ENCODE measurements at places on chromosomes 11 and 22. TPM values are rescaled to one million over a fixed set of nuclear protein-coding genes. Genes with fewer than 3 reads are reported as not detected.
A peak's percentile ranks its signal among the peaks of the same experiment; 100 is the strongest.

The E2F8 gene
- 0.16 TPM for total RNA-seq

The FGF19 gene
- total RNA-seq = not detected

The ABTB2 gene
- 1.8 TPM for total RNA-seq

The OR8D1 gene
- total RNA-seq = not detected

DNA sequence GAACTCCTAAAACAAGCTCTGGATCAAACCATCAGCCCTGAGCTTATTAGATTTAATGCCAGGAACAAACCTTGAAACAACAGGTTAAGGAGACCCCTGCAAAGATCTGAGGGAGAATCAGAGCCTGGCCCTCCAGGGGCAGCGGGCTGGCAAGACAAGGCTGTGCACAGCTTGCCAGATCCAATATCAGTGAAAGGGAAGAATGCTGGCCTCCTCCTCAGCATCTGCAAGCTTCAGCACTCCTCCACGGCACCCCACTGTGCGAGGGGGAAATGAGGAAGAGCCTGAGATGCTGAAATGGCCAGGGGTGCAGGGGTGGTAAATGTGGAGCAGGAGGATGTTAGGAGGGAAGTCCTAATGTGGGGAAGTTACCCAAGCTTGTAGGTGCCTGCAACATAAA is 167.0 kb downstream of the TENM4 start:
- H3K4me3 ChIP-seq = no peak overlapping the region
- no peaks in the 10 kb centered on the region for H3K36me3 ChIP-seq
- no peak overlapping the region for H3K27ac ChIP-seq
- H3K27me3 ChIP-seq = no peaks in the 10 kb centered on the region
- peaks cover 17% of the 10 kb centered on the region for H3K4me1 ChIP-seq

DNA sequence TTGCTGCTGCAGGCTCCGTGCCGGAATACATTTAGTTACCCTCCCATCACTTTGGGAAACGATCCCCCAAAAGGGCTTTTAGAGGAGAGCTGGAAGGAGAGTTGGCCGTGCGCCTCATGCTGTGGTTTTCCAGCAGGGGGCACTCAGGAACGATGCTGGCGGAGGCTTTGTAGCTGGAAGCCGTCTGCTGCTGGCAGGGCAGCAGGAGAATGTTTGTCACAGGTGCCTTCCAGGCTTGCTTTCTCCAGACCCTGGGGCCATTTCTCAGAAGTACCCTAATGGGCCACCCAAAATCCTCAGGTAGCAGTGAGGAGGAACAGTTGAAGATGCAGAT is 30.0 kb upstream of the CABP7 start:
- H3K4me1 ChIP-seq = peaks cover 13% of the 10 kb centered on the region
- no peaks in the 10 kb centered on the region for H3K27me3 ChIP-seq
- peaks cover 38% of the 10 kb centered on the region for H3K36me3 ChIP-seq
- no peak for DNase-seq
- H3K4me3 ChIP-seq = no peak overlapping the region
- no peak overlapping the region for H3K27ac ChIP-seq

DNA sequence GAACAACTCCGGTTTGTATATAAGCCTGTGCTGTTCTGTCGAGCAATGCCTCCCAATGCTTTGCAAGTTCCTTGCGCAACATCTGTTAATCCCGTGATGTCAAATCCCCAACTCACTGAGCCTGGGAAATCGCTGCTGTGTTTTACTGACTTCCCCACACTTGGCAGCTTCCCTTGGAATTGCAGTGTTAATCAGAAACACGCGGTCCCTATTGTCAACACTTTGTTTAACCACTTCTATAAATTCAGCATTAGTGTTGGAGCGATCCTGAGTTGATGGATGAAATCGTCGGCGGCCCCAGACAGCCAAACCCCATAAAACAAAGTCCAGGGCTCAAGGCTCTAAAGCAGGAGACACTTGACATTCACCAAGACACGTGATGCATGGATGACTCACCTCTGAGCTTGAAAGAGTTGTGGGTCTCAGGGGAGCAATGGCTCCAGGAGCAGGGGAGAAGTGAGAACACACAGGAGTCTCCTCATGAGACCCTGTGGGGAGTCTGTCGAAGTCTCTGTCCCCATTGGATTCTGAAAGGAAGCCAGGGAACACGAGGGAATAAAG is 555.3 kb downstream of the MIAT start:
- no peaks in the 10 kb centered on the region for H3K27me3 ChIP-seq
- DNase-seq = peak; percentile 97
- H3K4me3 ChIP-seq = no peak overlapping the region

DNA sequence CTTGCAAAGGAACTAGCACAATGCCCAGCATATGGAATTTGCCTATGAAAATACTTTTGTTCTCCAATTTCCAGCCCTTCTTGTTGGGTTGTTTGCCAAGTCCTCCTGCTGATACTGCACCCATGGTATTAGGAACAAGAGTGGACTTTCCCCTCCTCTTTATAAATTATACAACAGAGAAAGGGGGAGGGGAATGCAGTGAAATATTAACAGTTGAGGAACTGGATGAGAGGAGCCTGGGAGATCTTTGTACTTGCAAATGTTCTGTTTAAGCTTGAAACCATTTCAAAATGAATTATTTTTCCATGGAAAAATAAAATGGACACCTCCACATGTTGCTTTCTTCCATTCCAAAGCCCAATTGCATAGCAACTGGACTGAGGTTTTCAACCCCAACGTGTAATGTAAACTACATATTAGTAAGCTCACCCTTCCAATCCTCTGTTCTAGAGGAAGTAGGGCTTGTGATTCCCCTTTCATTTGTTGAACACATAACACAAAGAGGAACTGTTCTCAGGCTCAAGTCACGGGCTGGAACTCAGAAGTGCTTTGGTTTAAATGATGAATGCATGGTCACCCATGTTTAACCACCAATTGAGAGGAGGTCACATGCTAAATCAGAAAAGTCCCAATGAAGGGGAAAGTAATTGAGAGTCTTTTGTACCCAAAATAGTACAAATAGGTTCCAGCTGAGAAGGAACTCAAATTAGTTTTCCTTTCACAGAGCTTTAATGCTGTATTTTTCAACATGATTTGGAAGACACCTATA is 66.2 kb upstream of the ZC3H12C start:
- H3K36me3 ChIP-seq = no peaks in the 10 kb centered on the region
- no peaks in the 10 kb centered on the region for H3K27me3 ChIP-seq
- no peak for DNase-seq
- H3K4me1 ChIP-seq = no peaks in the 10 kb centered on the region

GRCh38 chr11:72146625-72147024 is 11.1 kb downstream of the FOLR3 start:
- H3K4me3 ChIP-seq = no peak overlapping the region
- no peak overlapping the region for H3K27ac ChIP-seq
- H3K4me1 ChIP-seq = no peaks in the 10 kb centered on the region
- no peaks in the 10 kb centered on the region for H3K27me3 ChIP-seq
- H3K36me3 ChIP-seq = no peaks in the 10 kb centered on the region

Data from sigmoid colon (tissue), 7 donors.